ENCODE measurements at places on chromosomes 2 and 18.

- no peak for DNase-seq
These were observed 42.0 kb upstream of the OTOS start for GRCh38 chr2:240182476-240182875.

GRCh38 chr2:187544371-187545080 is 9.7 kb downstream of the TFPI start:
- DNase-seq: no peak

- no peak for DNase-seq
These were observed 42.5 kb downstream of the MYO7B start for GRCh38 chr2:127577973-127578372.

- DNase-seq: no peak
These were observed 41.1 kb upstream of the ASXL3 start for GRCh38 chr18:33536904-33537303.

GRCh38 chr2:206193671-206194357 is 34.1 kb downstream of the EEF1B2 start:
- DNase-seq: no peak

GRCh38 chr2:220077488-220077887 is 450.1 kb downstream of the SLC4A3 start:
- DNase-seq: peak; percentile 31

- DNase-seq: peak; percentile 18
These were observed 1.0 kb downstream of the HDLBP start for GRCh38 chr2:241314226-241315092.

GRCh38 chr18:22018366-22018765 is 151.0 kb upstream of the GATA6 start:
- no peak for DNase-seq

- DNase-seq: no peak
These were observed 221.6 kb downstream of the PIK3C3 start for GRCh38 chr18:42176599-42176998.

DNA sequence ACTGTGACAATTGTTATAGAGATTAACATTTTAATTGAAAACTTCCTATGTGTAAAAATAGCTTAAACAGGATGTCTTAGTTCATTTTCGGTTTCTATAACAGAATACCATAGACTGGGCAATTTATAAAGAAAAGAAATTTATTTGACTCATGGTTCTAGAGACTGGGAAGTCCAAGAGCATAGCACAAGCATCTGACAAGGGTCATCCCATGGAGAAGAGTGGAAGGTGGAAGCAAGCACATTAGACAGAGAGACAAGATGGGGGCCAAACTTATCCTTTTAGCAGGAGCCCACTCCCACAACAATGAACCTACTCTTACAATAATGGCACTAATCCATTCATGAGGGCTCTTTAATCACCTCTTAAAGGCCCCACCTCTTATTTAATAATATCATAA is 100.3 kb downstream of the FAM161A start:
- DNase-seq: no peak

DNA sequence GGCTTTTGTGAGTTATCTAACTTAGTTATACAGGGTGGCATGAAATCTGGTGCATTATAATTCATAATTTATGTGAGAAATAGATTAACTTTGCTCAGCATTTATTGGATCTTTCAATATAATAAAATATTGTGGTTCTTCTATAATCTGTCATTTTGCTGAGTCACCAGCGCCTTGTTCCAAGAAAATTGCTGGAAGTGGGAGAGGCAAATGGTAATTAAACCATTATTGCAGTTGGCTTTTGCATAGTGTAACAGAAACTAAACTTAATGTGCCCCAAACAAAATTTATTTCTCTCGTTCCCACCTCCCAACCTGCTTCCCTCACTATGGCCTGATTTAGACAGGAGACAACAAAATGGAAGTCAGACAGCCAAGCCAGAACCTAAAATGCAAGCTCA is 146.3 kb downstream of the GALR1 start:
- DNase-seq: no peak

DNA sequence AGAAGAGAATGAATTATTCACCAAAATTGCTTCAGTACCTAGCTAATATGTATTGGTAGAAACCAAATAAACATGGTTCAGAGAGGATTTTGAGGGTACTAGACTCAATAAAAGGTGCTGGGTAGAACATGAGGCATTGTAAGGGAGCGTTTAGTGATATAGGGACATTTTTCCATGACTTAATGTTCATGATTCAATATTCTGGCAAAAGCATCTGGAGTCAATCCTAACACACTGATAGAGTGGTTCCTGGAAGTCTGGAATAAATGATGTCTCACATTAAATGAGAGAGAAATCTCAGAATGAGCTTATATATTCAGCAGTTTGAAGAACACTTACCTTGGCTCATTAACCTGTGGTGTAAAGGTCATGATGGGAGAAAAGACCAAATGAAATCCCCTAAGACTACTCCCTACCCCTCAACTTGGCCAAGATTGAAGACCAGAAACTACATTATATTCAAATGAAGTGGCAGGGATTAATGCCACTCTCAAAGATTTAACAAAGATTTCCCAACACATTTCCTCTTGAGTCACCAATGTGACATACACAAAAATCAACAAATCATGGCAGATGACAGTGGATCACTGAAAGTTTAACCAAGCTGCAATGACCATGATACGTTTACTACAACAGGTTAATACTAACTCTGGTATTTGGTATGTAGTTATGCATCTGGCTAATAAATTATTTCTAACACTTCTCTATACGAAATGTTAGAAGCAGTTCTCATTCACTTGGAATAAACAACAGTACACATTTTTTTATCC is 309.5 kb downstream of the SATB2 start:
- DNase-seq: no peak

GRCh38 chr2:98579926-98580325 is 28.4 kb downstream of the COA5 start:
- DNase-seq: no peak

- DNase-seq: no peak
These were observed 151.3 kb downstream of the TANC1 start for GRCh38 chr2:159119652-159120257.

DNA sequence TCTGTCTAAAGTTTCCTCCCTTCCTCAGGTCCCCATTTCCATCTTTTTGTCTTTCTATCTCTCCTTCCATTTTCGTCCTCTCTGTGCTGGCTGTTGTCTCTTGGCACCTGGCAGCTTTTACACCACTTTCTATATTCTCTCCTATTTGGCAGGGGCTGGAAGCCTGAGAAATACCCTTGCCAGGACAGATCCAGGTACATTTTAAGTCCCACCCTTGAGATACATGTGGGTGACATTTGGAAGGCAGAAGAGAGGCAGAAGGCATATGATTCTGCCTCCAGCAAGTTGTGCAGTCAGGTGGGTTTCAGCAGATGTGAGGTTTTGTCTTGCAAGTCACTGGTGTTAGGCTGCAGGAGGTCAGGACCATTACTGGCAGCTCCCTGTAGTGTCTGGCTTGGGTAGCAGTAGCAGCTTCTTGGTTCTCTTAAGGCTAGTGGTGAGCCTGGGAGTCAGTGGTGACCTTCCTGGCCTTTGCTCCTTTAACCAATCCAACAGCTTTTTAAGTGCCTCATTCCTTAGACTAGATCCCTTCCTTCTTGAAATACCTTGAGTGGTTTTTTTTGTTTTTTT is 90.1 kb downstream of the CAPN13 start:
- no peak for DNase-seq

- DNase-seq: no peak
These were observed 42.6 kb downstream of the HNRNPLL start for GRCh38 chr2:38560092-38560491.

- DNase-seq: peak; percentile 71
These were observed 105.7 kb upstream of the GAREM1 start for GRCh38 chr18:32576296-32576916.
